ENCODE measurements at places on chromosomes 4 and X.

DNA sequence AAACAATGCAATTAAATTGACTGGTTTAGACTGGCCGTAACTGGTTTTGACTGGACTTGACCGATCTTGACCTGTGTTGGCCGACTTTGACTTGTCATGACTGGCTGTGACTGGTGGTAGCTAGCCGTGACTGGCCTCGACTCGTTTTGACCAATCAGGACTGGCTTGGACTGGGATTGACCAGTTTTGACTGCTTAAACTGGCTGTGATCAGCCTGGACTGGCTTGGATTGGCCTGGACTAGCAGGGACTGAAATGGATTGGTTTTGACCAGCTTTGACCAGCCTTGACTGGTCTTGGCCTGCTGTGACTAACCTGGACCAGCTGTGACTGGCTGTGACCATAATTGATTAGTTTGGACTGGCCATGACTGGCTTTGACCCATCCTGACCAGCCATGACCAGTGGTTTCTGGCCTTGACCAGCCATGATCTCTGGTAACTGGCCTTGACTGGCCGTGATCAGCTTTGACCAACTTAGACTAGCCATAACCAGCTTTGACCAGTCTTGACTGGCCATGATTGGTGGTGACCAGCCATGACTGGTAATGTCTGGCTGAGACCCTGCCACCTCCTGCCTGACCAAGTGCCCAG, 13.1 kb downstream of the SUV39H1 start:
- DNase-seq: no peak

GRCh38 chr4:7202411-7202810, 10.1 kb downstream of the SORCS2 start:
- DNase-seq: no peak

GRCh38 chr4:31807036-31807435, 1086.9 kb downstream of the PCDH7 start:
- no peak for DNase-seq

GRCh38 chr4:86938771-86939520, 4.1 kb downstream of the AFF1 start:
- DNase-seq: no peak

- DNase-seq: no peak
These were observed 61.0 kb upstream of the SMIM10 start for GRCh38 chrX:134929808-134930207.

GRCh38 chr4:6644792-6645530, 4.5 kb downstream of the MRFAP1 start:
- DNase-seq: no peak

- no peak for DNase-seq
These were observed 30.1 kb upstream of the SCOC start for GRCh38 chr4:140343303-140343702.

GRCh38 chr4:26785810-26786209, 74.8 kb upstream of the STIM2 start:
- no peak for DNase-seq

DNA sequence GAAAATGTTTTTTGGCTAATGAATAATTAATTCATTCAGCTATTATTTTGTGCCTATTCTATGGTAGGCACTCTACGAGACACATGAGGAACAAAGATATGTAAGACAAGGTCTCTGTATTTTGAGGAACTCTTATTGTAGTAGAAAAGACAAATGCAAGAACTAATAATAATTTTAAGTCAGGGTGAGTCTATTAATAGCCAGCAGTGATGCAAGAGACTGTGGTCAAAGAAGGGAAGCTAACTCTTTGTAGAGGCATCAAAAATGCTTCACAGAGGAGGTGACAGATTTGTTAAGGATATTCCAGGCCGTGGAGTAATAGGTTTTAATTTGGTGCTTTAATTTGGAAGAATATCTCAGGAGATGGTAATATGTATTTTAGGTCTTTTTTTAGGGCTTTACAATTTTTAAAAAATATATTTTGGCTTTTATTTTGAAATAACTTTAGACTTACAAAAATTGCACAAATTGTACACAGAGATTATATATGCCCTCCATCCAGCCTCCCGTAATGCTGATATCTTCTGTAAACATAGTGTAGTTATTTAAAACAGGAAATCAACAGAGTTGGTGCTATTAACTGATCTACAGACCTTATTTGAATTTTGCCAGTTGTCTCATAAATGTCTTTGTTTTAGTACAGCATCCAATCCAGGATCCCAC, 48.1 kb downstream of the DCLK2 start:
- peak; percentile 36 for DNase-seq

- no peak for DNase-seq
These were observed 332.5 kb upstream of the TRAM1L1 start for GRCh38 chr4:117417856-117418255.

- no peak for DNase-seq
These were observed 39.3 kb upstream of the PRPS2 start for GRCh38 chrX:12751887-12752286.

GRCh38 chr4:6298035-6298434, 28.4 kb downstream of the WFS1 start:
- no peak for DNase-seq

DNA sequence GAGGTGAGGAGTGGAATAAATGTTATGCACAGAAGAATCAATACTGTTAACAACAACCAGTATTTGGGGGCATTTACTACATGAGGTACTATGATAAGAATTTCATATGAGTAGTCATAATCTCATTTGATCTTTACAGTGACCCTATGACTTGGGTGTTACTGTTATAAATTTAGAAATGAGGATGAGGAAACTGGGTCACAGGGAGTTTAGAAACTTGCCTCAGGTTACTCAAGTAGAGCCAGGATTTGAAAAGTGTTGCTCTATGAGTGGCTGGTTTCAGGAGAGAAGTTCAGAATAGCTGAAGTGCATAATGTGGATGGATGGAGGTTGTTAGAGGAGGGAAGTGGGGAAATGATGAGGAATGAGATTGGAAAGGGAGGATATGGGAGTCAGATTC, 16.6 kb upstream of the DDIT4L start:
- DNase-seq: no peak

DNA sequence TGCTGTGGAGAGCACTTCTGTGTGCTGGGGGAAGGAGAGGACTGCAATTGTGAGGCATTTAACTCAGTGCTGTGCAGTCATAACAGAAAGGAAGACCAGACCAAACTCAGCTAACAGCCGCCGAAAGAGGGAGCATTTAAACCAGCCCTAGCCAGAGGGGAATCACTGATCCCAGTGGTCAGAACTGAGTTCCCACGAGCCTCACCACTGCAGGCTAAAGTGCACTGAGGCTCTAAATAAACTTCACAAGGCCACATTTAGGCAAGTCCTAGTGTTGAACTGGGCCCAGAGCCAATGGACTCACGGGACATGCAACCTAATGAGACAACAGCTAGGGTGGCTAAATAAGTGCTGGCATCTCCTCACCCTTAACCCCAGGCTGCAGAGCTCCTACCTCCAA, 20.4 kb downstream of the IQCM start:
- DNase-seq: no peak

DNA sequence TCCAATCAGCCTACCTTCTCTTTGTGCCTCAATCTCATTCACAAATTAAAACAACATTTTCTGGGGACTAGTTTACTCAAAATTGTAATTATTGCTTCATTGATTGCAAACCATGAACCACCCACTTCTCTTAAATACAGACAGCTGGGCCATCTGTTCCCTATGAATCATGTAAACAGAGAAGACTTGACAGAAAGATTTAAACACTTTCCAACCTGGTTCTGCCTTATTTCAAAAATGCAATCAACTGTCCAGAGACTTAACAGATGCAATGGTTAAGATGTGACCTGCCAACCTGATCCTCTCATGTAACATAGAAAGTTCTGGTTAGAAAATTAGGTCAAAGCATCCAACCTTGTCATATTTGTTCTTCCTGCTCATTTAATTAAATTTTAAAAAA, 20.8 kb upstream of the SERTM2 start:
- DNase-seq: no peak

DNA sequence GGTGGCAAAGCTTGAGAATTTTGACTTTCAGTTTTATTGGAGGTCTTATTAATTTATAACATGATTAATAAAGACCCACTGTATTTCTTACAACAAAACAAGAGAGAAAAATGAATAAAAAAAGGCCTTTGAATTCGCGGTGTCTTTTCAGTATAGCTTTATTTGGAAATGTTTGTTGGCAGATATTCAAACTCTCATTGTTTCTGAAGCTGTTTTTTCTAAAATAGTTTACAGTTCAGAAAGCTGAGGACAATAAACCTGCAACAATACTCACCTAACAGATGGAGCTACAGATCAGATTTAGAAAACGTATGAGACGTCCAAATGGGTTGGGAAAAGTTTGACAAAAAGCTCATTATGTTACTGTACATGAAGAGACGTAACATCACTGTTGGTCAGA, 2.4 kb upstream of the SPARCL1 start:
- no peak for DNase-seq

DNA sequence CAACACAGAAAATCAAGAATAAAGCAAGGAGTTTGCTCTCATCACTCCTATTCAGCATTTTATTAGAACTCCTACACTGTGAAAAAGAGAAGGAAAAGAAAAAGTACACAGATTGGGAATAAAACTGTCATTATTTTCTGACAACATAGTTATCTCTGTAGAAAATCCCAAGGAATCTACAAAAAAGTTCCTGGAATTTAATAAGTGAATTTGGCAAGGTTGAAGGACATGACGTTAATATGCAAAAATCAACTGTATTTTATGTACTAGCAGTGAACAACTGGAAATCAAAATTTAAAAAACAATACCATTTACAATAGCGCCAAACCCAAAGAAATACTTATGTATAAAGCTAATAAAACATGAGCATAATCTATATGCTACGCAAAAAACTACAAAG, 26.3 kb downstream of the CHIC2 start:
- no peak for DNase-seq

DNA sequence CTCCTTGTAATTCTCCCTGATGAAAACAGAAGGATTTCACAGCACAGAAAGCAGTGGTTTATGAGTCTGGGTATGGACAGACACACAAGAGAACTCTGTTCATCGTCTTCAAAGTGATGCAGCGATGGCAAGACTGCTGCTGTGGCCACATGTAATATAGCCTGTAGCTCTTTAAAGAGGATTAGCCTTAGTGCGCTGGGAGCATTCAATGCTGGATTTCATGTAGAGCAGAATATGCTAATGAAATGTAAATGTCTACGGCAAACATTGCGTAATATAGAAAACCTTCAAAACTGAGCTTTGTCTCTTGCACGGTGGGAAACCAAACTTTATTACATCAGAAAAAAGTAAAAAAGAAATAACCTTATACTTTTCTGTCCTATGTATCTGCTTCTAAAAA, 42.9 kb downstream of the ALPK1 start:
- DNase-seq: no peak

- DNase-seq: peak; percentile 95
These were observed 67.9 kb downstream of the PPP3CA start for GRCh38 chr4:101279377-101279871.

GRCh38 chrX:68991691-68992345, 163.0 kb downstream of the EFNB1 start:
- DNase-seq: no peak

DNA sequence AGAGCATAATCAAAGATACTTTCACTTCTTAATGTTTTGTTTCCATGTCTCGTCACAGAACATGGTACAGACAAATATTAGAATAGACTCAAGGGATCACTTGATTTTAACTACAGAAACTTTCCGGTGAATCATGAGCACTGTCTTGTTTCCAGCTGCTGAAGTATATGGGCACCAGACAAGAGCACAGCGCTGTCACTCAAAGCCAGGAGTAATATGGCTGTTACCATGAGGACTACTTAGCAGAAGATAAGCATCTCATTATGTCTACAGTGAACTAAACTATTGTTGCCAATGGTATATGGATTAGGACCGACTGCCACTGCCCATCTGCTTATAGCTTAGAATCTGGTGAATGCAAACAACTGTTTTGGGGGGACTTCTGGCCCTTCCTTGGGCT, 34.3 kb downstream of the MECP2 start:
- no peak for DNase-seq

- DNase-seq: peak; percentile 86
These were observed 42.1 kb upstream of the MAGEA4 start for GRCh38 chrX:151870602-151871001.

GRCh38 chrX:136168929-136169735, 21.8 kb downstream of the FHL1 start:
- DNase-seq: peak; percentile 87

DNA sequence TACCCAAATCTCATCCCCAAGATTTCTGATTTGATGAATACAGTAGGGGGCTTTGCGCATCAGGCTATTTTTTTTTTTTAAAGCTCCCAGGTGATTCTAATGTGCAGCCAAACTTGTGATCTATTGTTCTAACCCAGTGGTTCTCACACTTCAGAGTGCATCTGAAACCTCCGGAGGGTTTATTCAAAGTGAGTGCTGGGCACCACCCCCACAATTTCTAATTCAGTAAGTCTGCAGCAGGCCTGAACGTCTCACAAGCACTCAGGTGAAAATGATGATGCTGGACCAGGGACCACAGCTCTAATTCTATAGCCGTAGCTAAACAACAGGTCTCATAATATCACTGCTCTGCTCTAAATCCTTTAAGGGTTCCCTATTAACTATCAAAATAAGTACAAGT, 211.4 kb downstream of the FMR1NB start:
- no peak for DNase-seq

- DNase-seq: peak; percentile 10
These were observed 122.4 kb upstream of the ETNPPL start for GRCh38 chr4:108885211-108885610.

GRCh38 chrX:20477836-20478524, 211.3 kb upstream of the RPS6KA3 start:
- DNase-seq: no peak

Data from brain microvascular endothelial cell (primary cell).